Stimulated activated CD8-positive, alpha-beta memory T cell treated with anti-CD3 and anti-CD28 coated beads, Interleukin-4, amount 100 ng/mL, for 4 hours (primary cell): ENCODE measurements at places on chromosomes 3 and 15.

DNA sequence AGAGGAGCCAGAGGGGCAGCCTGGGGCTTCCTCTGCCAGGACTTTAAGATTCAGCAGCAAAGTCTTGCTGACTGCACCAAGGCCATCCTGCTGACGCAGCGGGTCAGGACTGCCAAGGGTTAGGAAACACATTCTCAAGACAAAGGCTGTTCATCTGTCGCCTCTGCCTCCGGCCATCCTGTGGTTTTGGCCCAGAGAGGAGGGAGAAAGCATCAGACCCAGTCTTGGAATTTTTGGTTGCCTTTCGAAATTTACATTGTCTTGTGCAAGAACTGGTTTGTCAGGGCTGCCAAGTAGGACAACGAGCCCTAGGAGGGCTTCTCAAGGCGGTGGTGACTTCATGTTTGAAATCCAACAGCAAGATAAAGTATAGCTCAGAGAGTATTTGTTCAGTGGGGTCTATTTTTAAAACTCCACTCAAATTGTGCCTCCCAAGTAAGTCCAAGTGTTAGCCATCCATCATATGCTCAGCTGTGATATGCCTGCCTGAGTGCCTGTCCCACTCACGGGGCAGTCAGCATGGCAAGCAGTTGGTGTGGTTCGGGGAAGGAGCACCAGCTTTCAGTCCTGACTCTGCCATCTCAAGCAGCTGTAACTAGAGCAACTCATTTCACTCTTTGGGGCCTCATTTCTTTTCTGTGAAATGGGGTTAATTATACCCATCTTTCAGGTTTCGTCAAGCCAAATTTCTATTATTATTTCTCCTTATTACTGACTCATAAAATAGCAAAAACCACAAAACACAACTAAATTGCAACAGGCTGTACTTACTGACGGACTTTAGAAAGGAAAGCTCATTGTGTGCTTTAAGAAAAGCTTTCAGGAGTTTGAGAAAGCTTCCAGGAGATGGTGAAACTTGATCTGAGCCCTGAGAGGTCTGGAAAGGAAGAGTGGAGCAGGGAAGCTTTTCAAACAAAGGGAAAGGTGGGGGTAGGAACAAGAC lies 42.4 kb upstream of the RHO start:
- DNase-seq: no peak

GRCh38 chr3:130429713-130430023 lies 84.2 kb downstream of the COL6A5 start:
- DNase-seq: no peak

DNA sequence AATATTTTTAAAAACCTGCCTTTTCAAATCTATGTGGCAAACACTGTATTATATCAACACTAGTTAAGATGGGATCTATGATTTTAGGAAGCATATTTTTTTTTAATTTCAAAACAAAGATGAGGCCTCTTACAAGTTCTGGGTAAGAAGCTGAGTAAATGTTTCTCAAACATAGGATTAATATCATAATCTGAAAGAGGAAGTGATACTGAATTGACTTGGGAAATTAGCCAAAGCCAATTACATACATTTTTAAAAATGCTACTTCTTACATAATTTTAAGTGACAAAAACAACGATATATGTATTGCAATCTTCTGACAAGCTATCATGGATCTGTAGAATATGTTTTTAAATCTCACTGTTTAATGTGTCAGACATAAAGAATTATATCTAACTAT lies 135.1 kb upstream of the UBP1 start:
- DNase-seq: no peak

DNA sequence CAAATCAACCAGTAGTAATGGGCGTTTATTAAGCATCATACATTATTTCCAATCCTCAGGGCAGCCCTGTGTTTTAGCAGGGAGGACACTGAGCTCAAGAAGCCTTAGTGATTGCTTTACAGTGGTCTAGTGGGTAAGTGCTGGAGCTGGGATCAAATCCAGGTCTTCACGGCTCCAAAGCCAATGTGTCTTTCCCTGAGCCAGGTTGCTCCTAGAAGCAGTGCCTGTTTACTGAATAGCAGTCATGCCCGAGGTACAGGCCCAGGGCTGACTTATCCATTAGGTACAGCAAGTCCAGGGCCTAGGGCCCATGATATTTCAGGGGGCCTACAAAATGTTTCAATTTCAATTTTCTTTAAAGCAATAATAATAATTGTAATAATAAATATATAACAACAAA lies 9.6 kb upstream of the SMAD6 start:
- DNase-seq: no peak

DNA sequence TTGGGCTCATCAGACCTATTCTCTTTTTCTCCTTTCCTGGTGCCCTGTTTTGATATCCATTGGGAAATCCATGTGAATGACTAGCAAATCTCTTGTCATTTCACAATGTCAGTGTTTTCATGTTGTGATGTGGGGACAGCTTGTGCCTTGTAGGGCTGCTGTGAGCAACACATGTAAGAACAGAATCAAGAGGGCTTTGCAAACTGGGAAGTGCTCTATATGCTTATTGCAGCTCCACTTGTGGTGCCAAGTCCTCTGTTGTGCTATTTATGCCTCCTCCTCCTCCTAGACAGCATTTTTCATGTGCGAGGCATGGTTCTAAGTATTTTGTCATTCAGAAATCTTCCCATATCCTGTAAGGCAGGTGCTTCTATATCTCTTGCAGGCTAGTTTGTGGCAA lies 56.4 kb downstream of the ZNF621 start:
- no peak for DNase-seq
